ENCODE measurements at places on chromosomes 12 and 14. TPM values are rescaled to one million over a fixed set of nuclear protein-coding genes. Genes with fewer than 3 reads are reported as not detected.

DNA sequence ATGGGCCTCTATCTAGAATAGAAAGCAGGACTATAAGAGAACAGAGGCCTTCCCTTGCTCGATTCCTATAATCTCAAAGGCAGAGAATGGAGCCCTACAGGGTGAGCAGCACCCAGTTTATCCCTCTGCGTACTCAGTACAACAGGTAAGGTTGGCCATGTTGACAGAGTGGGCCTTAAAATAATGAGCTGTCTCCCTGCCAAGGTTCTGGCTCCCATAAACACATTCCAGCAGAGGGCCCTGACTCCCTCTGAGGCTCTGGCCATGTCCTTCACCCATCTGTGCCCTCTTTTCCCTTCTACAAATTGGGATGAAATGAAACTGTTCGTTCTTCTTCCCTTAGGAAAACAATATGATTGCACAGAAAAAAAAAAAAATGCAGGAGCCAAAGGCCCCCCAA lies 16.9 kb upstream of the PNMA1 start:
- DNase-seq: no peak

GRCh38 chr12:126974779-126975178 lies 1292.2 kb upstream of the TMEM132C start:
- no peak for DNase-seq

DNA sequence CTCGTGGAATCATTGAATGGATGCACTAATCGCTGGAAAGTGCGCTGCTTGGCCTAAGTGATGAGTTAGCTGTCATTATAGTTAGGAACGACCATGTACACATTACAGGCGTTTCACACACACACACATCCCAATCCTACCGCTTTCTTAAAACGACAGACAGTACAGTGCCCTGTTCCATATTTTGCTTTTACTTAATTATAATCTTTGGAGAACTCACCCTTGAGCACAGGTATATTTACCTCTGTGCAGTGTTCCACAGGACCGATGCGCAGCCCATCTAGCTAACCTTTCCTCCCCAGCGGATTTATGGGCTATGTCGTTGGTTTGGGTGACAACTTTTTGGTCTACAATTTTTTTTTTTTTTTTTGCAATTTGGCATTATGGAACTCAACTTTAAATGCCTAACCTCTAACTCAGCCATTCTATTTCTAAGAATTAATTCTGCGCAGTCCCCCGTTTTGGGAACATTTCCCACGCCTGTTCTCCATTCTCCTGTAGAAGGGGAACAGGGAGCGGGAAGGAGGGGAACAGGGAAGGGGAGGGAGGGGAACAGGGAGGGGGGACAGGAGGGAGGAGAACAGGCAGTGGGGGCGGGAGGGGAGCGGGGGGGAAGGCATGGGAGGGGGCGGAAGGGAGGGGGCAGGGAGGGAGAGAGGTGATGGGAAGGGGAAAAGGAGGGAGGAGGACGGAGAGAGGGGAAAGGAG lies 663 bp upstream of the ULK1 start:
- DNase-seq: no peak

GRCh38 chr12:13195250-13195649 lies 1.3 kb upstream of the EMP1 start:
- DNase-seq: no peak

DNA sequence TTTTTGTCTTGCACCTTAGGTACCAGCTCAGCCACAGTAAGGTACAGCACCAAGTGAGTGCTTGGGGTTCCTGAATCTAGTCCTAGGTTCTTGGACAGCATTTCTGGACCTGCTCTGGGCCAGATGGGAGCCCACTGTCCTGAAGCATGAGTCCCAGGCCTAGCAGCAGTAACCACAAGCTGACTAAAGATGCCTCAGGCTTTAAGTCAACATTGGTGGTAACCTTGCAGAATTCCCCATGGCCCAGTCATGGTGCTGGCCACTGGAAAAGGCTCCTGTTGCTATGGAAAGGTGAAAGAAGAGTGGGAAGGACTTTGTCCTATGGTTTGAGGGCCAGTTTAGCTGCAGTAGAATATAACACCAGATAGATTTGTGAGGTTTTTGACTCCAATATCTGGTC lies 86.9 kb upstream of the CLEC14A start:
- no peak for DNase-seq

GRCh38 chr14:29930283-29930682 lies 2.6 kb upstream of the PRKD1 start:
- no peak for DNase-seq

Gene PTPRO
- total RNA-seq: 0.57 TPM

Gene HOXC4
- total RNA-seq: 0.14 TPM

DNA sequence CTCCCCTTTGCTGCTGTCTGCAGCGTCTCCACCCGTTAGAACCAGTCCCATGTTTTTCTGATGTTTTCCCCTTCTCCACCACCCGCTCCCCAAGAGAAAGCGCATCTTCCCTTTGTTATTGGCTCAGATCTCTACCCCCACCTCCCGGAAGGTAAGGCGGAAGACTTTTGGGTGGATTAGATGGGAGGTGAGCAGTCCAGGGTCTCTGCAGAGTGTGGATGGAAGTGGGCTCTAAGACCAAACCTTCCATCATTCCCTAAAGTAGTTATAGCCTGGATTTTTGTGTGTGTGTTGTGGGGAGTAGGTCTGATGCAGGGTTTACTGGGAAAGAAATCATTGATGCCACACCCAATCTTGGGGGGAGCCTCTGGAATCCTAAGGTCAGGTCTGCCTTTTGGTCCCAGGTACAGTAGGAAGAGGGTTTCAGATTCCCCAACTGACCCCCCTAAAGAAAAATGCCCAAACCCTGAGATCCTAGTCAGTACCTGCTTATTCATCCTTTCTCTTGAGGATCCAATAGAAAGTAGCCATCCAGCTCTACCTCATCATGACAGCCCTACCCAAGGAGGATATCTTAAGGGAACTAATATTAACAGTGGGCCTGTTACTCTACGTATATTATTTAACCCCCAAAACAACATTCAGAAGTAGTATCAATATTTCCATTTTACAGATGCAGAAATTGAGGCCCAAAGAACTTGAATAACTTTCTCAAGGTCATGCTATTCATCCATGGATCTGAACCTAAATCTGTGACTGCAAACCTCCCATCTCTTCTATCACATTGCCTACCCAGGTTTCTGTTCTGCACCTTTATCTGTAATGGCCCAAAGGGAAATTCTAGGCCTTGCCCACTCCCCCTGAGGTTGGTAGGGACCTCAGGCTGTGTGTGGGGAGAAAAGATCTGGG lies 1.1 kb downstream of the KIF5A start:
- no peak for DNase-seq

DNA sequence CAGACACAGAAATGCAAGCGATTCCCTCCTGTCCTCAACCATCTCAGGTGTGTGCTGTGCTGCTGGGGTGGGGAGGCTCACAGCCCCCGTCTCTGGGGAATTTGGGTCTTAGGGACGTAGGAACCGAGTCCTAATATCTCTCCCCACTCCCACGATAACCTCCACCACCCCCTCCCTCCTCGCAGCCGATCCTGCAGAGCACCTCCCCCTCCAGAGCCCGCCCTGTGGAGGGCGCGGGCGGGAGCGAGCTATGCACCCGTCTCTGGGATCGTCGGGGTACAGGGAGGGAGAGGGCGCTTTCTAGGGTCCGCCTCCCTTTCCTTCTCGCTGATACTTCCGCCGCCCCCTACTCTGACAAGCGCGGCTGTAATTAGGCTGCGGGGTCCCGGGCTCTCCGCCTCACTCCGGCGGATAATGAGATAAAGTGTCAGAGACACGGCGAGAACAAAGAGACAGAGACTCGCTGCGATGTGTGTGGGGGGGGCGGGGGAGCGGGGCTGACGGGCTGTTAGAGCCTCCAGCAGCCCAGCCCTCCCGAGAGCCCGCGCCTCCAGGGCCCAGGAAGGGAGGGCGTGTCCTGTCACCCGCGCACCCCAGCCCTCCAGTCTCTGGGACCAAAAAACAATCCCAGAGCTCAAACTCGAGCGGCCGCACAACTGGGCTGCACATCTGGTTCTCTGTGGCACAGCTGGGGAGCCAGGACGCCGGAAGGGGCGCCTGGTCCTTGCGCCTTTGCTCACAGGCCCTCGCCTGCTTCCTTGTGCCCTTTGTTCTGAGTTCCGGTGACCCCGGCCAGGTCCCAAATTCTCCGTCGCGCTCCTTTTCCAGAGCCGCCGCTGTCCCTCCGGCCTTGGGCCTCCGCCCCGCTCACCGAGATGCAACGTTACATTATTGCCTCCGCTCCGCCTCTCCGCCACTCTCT lies 8.7 kb downstream of the SHMT2 start:
- peak; percentile 56 for DNase-seq

DNA sequence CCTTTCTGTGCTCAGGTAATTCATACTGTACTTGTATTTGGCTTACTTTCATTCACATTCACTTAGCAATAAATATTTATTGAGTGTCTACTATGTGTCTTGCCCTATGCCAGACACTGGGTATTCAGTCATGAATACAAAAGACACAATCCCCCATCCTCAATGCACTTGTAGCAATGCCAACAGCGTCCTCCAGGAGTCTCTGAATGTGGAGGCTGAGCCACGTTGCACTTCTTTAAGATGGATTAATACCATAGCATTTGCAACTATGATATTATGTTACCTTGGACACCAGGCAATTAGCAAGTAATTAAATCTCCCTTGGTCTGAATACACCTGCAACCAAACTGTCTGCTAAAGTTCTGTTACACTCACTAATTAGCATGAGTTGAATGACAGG lies 58.8 kb downstream of the OTX2 start:
- no peak for DNase-seq

GRCh38 chr12:57582440-57582839 lies 8.6 kb upstream of the PIP4K2C start:
- DNase-seq: no peak

Gene SETD1B
- 19.5 TPM for total RNA-seq

DNA sequence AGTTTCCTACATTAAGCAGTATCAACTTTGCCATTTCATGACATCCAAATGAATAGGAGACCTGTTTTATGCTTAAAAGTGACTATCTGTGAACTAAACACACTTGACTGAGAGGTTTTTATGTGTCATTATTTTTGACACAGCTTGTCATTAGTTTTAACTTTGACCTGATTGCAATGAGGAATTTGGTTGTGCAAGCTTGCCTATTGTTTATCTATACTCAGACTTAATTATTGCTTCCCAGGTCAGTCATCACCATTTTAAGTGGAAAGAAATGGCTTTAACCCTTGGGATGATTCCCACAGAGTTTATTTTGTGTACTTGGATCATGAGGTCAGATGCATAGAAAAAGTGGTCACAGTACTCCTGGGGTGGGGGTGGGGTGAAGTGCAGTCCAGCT lies 171.0 kb upstream of the PRICKLE1 start:
- DNase-seq: no peak

DNA sequence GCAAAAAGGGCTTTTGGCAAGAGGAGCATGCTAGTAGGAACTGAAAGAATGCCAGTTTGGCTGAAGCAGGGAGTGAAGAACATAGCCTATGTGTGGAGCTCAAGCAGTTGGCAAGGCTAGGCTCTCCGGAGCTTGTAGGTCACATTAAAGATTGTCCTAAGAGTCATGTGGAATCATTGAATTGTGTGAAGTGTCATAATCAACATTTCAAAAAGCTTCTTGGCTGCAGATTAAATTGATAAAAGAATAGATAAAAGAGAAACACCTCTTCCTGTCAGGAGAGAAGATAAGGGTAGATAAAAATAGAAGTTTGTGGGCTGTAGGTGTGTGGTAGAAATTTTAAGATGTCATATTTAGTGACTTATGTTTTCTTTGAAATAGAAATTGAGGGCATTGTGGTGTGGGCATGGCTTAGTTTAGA lies 36.1 kb downstream of the CPSF6 start:
- DNase-seq: no peak

DNA sequence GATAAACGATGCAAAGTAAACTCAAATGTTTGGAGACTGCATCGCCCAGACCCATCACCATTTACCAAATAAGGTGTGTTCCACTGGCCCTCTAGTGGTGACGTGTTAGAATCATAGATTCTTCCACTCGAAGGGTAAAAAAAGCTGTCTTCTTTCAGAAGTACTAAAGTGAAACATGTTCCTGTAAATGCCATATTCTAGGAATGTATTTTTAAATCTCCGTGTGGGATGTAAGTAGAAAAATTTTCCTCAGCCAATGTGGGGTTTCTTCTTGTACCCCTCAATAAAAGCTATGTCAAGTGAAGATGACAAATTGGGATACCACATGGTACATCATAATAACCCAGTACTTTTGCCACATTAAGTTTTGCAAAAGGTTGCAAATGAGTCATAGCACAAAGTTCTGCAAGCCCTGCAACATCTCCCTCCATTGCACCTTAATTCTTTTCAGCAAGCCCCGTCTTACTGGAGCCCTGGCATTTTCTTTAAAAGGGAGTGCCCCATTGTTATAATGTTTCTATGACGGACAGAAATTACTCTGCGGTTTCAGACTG lies 100.8 kb downstream of the CCER1 start:
- no peak for DNase-seq

DNA sequence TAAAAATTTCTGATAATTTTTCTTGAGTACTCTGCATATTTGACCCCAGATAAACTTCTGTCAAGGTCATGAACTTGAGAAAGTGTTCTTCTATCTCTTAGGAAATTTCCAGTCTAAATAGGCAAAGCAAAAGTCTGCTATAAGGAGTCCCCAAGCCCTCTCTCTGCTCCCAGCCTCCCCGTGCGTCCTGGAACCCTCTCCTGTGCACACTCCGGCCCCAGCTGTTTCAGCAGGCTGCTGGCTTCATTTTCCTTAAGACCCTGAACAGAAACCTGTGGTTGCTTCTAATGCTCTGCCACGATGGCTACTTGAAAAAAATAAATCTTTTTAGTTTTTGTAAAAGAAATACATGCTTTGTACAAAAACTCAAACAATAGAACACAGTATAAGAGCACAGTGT lies 14.7 kb downstream of the KRT2 start:
- no peak for DNase-seq

Gene USP44
- 120 TPM for total RNA-seq

Gene TAS2R31
- total RNA-seq: 2.0 TPM

DNA sequence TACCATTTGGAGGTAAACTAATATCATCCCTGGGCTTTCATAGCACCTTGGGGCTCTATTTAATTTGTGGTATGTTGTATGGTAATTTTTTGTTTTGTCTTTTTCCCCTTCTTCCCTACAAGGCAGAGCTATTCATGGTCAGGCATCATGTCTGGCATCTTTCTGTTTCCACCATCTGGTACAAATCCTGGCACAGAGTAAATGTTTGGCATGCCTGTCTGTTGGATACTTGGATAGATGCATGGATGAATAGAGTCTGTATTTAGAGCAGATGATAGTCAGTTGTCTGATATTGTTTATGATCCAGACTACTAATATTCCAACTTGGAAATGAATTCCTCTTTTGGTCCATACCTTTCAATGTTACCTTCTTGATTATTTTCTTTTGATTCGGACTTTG lies 139.8 kb downstream of the NEDD1 start:
- no peak for DNase-seq
